ENCODE measurements at places on chromosomes 1 and 21. TPM values are rescaled to one million over a fixed set of nuclear protein-coding genes. Genes with fewer than 3 reads are reported as not detected.

DNA sequence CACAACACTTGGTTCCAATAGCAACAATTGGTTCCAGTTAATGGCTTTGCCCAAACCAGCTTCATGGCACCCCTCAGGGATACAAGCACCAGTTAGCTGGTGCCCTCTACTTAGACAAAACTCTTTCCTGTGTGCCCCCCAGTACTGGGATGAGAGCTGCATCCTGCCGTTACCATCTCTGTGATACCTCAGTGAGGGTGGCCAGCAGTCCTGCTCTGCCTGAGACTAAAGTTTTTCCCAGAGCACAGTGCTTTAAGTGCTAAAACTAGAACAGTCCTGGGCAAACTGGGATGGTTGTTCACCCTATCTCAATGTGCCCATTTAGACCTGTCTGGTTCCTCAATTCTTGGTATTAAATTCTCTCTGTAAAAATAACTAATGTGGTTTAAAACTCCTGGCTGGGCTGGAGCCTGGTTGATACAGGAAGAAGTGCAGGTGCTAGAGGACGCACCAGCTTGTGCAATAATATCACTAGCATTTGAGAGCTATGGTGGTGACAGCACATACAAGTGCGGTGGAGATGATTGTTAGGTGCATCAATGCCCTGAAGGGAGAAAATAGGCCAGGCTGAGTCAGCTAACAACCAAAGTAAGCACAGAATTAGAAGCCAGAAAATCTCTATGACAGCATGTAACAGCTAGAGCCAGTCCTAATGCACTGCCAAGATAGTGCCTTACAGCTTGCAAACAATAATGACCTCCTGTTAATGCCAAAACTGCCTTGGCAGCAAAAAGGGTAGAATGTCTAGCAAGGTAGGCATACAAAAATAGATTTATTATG is 179.8 kb upstream of the GALNT2 start:
- DNase-seq, result no peak

GRCh38 chr1:95562230-95562629 is 328.2 kb downstream of the RWDD3 start:
- no peak for DNase-seq

GRCh38 chr1:211732293-211732980 is 57.0 kb upstream of the NEK2 start:
- no peak for DNase-seq

LIPI gene
- not detected for total RNA-seq

ALPL gene
- 14.7 TPM for total RNA-seq

DNA sequence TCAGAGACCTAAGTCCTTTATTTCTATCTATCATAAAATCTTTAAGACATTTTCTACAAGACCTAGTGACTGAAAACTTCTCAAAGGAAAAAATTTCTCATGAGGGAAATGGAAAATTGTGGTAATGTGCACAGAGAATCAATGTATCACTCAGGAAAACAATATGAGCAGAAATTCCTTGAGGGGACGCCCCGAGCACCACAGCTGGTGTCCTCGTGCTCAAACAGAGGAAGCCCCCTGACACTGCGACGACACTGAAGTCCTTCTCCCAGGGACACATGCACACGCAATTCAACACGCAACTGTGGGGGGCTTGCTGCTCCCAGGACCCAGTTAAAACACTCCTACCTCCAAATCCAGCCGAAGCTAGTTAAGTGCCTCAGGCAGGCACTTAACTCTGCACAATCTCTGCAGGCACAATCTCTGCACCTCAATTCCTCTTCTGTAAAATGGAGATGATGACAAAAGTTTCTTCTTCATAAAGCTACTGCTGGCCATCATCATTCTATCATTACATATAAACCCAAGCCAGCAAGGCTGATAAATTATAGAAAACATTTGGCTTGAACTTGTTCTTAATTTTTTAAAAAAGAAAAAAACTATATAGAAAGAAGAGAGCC is 16.0 kb downstream of the ZBTB17 start:
- DNase-seq, result no peak

DNA sequence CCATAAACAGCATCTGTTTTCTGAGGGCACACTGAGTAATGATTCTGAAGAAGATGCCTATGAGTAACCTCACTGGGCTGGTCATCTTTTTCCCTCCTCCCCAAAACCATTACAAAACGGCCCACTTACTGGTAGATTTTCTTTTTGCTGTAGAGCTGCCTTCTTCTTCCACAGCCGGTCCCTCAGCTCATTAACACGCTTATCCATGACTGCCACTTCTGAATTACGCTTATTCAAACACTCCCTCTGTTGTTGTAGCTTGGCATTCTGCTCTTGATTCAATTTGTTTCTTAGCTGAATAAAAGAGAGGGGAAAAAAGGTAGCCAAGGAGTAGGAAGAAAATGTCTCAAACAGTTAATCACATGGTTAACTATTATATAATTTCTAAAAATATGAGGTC is 43.1 kb downstream of the TP53BP2 start:
- DNase-seq, result no peak

GRCh38 chr1:172746091-172746949 is 87.4 kb downstream of the FASLG start:
- DNase-seq, result no peak

- DNase-seq, result no peak
Measured at GRCh38 chr1:73637264-73637663, 560.7 kb downstream of the LRRIQ3 start.

DNA sequence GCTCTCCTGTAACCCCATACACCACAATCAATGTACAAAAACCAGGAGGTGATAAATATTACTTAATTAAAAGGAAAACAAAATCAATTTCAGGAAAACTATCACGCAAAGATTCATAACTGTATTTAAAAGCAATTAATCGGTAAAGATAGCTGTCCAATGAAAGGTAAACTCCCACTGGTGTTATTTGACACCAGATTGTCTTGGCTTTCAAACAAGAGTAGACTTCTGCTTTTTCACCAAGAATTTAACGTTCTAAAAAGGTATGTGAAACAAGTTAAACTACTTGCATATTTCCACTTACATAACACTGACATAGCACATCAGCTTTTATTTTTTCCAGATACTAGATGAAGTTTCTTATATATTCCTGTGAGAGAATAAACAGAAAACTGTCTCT is 3.5 kb downstream of the PLPP3 start:
- DNase-seq, result no peak

GRCh38 chr1:52597912-52598311 is 4.3 kb upstream of the GPX7 start:
- DNase-seq, result no peak

FABP3 gene
- total RNA-seq, result 2,432 TPM

- peak; percentile 34 for DNase-seq
Measured at GRCh38 chr1:94416901-94417727, 1.1 kb upstream of the ABCD3 start.

DNA sequence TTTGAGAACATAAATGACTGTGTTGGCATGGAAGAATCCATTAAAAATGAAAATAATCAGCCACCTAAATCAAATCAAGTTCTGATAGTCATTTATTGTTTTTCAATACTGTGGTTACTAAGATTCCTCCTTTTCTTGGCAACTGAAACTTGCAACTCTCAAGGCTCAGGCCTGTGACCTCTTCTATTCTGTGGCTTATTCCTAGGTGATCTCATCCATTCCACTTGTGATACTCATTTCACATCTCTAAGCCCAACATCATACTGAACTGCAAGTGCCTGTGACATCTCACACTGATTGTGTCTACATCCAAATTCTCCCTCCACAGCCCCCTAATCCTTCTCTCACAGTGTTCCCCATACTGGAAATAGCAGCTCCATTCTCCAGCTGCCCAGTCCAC is 4.8 kb upstream of the ST6GALNAC5 start:
- DNase-seq, result no peak

CYB5RL gene
- 7.2 TPM for total RNA-seq

DNA sequence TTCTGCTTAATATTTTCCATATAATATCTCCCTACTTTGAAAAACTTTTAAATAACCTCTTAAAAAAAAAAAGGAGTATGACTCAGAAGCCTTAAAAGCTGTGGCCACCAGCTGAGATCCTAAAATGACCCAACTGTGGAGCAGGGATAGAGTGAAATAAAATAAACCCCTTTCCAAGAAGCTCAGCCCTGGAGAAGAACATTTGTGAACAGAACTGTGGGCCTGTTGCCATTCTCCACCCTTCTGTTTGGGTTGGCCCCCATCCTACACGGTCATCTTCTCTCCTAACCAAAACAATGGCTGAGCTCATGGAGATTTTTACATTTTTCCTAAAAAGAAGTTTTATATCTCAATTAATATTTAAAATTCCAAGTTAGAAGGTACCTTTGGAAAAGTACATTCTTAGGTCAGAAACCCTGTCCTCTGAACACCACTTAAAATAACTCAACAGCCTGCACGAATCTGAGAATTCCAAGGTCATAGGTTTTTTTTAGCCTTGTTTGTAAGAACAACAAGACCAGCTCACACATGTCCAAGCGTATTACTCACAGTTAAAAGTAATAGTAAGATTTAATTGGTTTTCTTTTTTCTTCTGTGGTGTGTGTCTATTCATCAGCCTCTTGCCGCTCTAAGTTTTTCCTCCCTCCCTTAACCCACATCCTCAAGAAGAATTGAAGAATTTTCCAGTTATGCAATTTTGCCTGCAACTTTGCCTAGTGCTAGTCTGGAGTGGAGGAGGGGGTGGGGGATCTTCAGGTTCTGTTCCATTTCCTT is 107.7 kb upstream of the ERRFI1 start:
- peak; percentile 70 for DNase-seq

CBR3 gene
- 4.9 TPM for total RNA-seq

- peak; percentile 81 for DNase-seq
Measured at GRCh38 chr1:168469690-168470089, 74.1 kb downstream of the XCL2 start.

DNA sequence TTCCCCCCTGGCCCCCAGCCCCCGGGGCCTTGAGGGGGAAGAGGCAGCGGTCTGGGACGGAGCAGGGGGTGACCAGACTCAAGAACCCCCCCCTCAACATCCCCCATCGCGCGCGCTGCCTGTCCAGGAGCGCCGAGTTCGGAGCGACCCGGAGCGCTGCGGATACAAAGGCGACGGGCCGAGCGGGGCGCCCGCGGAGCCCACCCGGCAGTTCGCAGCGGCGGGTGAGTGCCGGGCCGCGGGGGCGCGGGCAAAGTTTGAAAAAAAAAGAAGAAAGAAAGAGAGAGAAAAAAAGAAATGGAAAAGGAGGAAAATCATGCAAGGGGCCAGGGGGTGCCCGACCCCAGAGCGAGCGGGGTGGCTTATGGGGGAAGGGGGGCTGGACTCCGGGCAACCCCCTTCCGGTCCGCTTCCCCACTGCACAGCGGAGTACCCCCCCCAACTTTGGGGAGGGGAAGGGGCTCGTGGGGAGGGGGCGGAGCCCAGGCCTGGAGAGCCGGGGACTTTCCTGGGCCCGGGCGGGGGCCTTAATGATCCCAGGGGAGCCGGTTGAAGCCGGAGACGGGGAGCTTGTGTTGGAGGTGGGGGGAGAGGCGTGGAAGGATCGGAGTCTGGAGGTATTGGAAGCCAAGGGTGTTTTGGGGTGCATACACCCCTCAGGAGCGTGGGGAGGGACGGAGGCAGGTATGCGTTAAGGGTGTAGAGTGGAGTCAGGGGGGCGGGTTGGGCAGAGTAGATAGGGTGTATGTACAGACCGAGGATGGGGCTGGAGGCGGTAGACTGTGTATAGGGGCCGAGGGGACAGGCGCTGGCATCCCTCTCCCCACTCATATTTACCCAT is 502 bp downstream of the VANGL2 start:
- no peak for DNase-seq

DNA sequence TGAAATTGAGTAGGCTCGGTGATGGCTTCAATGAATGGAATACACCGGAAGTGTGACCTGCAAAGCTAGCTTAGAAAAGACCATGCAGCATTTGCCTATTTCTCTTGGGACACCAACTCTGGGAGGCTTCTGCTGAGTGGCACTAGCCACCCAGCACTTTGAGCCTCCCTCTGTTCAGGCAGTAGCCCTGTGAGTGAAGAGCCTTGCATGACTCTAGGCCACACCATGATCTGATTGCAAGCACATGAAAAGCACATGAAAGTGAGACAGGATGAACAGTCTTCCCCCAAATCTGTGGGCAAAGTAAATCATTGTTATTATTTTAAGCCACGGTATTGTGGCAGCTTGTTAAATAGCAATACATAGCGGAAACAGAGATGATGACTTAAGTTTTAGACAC is 2.8 kb downstream of the CD48 start:
- no peak for DNase-seq
